ENCODE measurements at places on chromosomes 2 and 18.

- peak; percentile 69 for DNase-seq
Observed at GRCh38 chr2:195543063-195543462, 114.0 kb upstream of the SLC39A10 start.

DNA sequence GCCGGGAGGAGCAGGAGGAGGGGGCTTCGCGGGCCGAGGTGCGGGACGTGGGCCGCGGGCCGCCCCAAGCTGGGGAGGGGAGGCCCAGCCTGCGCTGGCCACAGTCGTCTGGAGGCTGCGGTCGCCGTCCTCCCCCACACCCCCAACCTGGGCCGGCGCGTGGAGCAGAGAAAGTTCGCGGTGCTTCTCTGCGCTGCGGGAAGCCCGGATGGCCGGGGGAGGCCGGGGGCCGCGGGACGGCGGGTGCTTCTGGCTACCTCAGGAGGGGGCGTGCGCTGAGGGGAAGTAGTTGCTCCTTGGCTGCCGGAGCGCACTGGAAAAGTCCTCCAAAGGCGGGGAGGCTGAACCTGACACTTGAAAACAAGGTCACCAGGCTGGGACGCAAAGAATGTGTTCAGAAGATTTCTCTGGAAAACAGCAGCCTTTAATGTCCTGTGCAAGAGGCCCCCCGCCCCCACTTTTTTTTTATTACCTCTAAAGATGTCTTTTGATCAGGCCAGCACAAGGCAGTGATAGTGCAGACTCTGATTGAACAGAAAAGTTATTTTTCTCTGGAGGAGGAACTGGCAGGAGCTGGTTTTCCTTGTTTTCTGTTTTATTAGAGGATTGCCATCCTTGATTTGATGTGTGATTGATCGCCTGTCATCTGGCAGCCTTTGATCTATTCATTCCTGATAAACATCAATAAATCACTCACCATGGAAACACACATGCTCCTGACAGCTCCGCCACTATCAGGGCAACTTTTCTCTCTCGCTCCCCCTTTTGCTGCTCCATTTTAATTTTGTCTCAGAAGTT lies 1.6 kb downstream of the TSHZ1 start:
- DNase-seq, result peak; percentile 61

DNA sequence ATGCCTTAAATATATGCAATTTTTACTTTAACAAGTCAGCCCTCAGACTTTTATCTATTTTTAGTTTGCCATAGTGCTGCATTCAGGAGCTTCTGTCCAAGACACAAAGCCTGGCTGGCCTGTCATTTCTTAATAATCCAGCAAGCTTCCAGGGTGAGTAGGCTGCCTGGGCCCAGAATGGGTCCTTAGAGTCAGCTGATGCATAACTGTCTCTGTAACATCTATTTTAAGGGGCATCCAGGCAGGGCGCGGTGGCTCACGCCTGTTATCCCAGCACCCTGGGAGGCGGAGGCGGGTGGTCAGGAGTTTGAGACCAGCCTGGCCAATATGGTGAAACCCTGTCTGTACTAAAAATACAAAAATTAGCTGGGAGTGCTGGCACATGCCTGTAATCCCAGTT lies 11.8 kb upstream of the GNLY start:
- no peak for DNase-seq

GRCh38 chr18:8036551-8036950 lies 469.4 kb downstream of the PTPRM start:
- DNase-seq, result no peak

- DNase-seq, result no peak
Observed at GRCh38 chr2:133345638-133346037, 222.6 kb downstream of the NCKAP5 start.

- no peak for DNase-seq
Observed at GRCh38 chr2:3172265-3172935, 205.2 kb downstream of the EIPR1 start.

GRCh38 chr18:1012775-1013174 lies 108.1 kb downstream of the ADCYAP1 start:
- DNase-seq, result no peak

- DNase-seq, result no peak
Observed at GRCh38 chr2:239855863-239856587, 169.1 kb downstream of the NDUFA10 start.

- DNase-seq, result no peak
Observed at GRCh38 chr2:214631406-214631805, 178.1 kb downstream of the BARD1 start.

DNA sequence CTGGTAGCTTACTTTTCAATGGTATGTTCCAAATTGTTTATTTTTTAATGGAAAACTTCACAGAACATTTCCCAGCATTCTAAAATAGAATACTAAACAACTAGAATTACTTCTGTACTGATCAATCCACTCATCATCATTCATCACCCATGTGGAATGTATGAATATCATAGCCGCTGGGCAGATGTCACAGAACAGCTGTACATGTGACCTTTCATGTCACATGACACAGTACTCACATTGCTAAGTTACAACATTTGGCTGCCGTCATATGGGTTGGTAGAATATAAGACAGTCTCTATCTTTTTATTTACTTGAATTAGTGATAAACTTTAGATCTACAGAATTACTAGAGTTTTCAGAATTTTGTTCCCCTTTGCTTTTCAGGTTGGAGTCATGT lies 387.6 kb downstream of the ZEB2 start:
- no peak for DNase-seq

- DNase-seq, result peak; percentile 68
Observed at GRCh38 chr2:190343536-190344275, at the start of gene INPP1. TSS of gene INPP1 (plus strand) at chr2:190343589. CDS start at chr2:190360103, 16,514 bp downstream.

- DNase-seq, result no peak
Observed at GRCh38 chr2:44596537-44597320, 235.0 kb downstream of the CAMKMT start.

- peak; percentile 38 for DNase-seq
Observed at GRCh38 chr2:47354013-47354847, 48.7 kb upstream of the MSH2 start.

GRCh38 chr2:2318949-2319348 lies 12.1 kb downstream of the MYT1L start:
- DNase-seq, result no peak

DNA sequence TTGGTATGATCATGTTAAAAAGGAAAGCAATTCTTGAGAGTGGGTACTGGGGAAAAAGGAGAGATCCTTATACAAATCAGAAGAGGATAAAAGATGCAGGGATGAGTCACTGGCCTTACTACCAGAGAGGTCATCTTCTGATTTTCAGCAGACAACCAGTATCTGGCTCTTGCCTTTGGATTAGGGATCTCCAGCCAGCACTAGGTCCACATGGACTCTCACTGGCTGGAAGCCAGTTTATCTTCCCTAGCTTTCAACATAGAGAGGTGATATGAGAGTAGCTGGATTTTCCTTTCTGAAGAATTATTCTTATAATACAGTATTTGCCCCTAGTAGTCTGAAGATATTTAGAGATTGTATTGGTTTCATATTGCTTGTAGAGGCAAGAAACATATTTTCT lies 30.2 kb downstream of the CERKL start:
- DNase-seq, result no peak

- no peak for DNase-seq
Observed at GRCh38 chr2:96694816-96695455, 44.9 kb downstream of the LMAN2L start.

DNA sequence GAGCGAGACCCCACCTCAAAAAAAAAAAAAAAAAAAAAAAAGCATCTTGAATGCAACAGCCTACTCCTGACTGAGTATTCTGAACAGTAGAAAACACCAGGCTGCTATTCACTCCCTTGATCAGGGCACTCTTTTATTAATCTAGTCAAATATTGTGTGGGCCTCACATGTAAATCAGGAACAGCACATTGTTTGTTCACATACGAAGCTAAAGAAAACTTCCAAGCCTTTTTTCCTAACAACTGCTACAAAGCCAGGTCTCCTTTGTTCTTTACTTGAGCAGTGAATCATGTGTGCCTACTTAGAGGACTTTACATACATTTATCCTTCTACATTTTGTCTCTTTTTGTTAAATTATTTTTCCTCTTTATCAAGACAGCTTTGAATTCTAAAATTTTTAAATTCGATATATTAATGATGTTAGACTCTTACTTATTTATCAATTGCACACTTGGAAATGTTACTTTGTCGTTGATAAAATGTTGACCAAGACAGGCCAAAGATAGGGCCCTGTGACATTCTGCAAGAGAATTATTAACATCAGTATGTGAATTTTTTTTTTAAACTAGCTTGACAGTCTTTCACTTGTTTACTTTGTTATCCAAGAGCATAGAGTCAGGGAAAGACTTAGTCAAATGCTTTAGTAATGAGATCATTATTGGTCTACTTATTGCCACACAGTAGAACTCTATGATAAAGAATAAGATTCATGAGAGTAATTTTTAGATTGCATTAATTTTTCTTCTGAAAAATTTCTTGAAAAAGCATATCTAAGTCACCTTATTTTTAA lies 13.2 kb downstream of the SPATS2L start:
- no peak for DNase-seq

DNA sequence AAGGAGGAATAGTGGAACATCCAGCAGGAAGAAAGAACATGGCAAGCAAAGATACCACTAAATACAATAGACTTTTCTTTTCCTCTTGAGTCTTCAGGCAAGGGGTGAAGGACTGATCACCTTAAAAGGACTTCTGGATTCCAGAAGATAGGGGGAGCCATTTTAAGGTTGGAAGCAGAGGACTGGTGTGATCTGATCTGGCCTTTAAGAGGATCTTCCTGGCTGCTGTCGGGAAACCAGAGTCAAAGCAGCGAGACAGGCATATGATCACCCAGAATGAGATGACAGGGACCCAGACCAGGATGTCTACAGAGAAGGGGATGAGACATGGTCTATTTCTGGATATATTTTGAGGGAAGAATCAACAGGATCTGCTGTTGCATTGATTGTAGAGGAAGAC lies 558.0 kb downstream of the STK39 start:
- DNase-seq, result no peak

GRCh38 chr2:54486766-54487165 lies 30.6 kb downstream of the SPTBN1 start:
- DNase-seq, result no peak

DNA sequence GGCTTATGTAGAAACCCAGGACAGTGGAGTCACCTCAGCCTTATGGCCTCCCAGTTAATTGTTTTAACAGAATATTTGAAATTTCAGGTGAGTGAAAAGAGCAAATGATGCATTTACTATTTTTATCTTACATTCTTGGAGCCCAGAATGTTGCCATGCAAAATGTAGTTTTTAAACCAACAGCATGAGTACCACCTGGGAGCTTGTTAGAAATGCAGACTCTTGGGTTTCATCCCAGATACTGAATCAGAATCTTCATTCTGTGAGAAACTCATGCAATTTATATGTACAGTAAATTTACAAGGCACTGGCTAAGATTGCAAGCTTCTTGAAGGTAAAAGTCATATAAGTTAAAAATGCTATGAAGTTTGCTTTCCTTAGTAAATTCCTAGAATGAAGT lies 654.5 kb upstream of the CDH2 start:
- no peak for DNase-seq

- peak; percentile 48 for DNase-seq
Observed at GRCh38 chr2:26196683-26197418, 24.0 kb downstream of the GAREM2 start.

GRCh38 chr18:62490967-62491695 lies 31.7 kb upstream of the ZCCHC2 start:
- DNase-seq, result no peak

DNA sequence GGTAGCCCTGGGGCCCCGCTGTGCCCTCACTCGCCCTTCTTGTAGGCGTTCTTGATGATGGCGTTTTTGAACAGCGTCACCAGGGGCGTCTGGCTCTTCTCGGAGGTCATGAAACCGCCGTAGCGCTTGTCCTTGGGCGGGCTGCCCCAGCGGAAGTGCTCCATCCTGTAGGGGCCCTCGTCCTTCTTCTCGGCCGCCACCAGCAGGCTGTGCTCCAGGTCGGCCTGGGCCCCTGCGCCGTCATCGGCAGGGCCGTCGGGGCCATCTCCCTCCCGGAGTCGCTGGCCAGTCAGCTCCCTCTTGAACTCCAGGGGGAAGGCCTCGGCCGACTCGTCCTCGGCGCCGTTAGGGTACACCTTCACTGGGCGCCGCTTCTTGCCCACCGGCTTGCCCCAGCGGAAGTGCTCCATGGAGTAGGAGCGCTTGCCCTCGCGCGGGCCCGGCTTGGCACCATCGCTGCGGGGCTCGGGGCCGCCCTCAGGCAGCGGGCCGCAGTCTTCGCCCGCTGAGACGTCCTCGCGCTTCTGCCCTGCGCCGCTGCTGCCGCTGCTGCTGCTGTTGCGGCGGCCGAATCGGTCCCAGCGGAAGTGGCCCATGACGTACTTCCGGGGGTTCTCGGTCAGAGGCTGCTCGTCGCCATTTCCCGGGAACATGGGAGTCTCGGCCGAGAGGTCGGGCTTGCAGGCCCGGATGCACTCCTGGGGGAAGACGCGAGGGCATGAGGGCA lies 7.2 kb downstream of the POMC start:
- DNase-seq, result no peak

DNA sequence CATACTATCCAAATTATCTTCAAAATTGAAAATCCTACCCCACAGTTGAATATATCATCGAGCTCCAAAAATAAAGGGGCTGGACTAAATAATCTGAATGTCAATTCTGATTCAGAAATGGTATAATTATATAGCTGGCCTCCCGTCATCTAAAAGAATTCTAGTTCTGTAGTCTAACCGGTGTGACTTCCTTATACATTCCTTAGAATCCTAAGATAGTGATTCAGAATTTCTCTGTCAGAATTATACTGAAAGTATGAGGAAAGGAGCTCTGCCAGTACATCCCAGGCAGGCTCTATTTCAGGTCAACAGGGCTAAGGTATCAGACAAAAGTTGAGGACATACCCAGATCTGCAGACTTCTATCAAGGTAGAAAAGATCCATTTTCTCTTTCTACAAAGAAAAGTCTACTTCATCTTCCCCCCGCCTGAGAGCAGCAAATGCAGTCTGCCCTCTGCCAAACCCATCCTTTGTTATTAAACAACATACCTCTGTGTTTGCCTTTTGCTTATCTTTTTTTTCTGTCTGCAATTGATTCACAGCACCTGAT lies 128.5 kb downstream of the METTL4 start:
- no peak for DNase-seq

- no peak for DNase-seq
Observed at GRCh38 chr2:132559921-132560320, 110.1 kb downstream of the LYPD1 start.

DNA sequence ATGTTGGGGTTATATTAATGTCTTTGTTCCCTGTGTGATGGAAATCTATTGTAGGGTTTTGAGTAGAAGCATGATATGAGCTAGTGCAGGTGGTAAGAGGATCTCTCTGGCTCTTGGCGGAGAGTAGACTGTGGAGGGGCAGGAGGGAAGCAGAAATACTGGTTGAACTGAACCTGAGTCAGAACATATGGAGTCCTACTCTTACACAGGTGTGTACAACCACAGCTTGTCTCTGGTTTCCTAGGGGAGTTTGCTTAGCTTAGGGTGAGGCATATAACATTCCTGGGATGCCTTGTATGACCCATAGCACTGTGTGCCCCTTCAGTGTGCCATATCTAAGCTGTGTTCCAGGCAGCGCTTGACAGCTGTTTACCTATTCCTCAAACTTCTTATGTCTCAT lies 97.3 kb upstream of the GCFC2 start:
- DNase-seq, result no peak

GRCh38 chr2:27245626-27246025 lies 17.2 kb downstream of the SLC30A3 start:
- no peak for DNase-seq

- DNase-seq, result no peak
Observed at GRCh38 chr2:100109986-100110613, 32.3 kb downstream of the AFF3 start.
